Central memory CD8-positive, alpha-beta T cell (primary cell): ENCODE measurements at places on chromosomes 11 and 22.

DNA sequence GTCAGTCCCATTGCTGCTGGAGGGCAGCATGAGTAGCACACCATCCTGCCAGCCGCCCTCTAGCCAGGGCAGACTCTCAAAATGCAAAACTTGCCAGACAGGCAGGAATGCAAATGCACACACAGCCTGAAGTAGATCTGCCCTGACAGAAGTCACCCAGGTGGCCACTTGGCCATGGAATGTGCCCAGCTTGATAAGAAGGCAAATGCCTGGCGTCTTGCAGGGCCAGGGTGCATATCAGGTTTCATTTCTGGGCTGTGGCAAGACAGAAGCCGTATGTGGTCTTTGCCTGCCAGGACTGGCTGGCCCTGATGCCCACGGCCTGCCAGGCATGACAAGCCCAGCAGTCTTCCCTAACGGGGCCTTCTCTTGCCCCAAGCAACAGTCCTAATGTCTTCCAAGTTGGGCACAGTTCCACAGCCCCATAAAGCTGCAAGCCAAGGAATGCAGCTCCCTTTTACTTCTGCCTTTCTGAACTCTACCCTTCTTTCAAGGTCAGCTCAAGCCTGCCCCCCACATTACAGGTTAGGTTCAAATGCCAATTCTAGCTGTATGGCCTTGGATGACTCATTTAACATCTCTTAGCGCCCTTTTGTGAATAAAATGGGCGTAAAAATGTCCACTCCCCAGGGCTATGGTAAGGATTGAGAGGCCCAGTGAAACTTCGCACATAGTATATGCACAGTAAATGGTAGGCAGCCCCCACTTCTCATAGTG is 29.7 kb downstream of the POU2AF3 start:
- DNase-seq: no peak

DNA sequence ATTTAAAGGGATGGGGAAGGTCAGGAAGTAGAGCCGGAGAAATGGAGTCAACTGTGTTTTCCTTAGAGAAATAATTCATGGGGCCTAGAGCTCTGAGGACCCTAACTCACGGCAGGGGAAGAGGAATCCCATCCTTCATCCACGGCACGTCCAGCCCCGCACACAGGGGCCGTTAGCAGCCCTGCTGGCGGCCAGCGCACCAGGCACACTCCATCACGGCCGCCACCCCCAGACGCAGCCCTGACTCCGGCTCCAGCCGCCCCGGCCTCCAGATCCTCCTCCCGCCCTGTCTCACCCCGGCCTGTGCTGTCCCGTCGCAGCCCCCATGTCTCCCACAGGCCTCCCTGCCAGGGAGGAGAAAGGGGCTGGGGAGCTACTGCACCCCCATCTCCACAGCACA is 11.2 kb downstream of the MRPL23 start:
- no peak for DNase-seq

DNA sequence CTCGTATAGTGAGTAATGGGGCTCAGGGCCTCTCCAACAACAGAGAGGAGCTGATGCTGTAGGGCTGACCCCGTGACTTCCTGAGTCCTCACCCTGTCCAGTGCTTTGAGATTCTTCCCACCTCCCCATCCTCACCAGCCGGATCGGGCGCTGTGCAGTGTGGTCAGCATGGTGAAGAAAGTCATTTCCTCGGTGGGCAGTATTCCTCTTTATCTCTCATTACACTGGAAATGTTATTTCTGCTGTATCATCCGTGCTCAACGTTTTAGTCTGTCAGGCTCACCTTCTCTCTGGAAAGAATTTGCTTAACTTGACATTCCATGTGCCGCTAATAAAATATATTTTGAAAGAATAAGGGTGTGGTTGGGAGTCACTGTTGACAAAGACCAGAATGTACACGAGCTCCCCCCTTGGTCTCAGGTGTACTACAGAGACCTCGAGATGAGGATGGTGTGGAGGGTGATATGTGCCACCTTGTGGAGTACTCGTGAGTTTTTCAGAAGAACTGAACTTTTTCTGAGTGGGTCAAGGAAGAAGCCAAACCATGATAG is 25.7 kb upstream of the SCGB1A1 start:
- DNase-seq: no peak

GRCh38 chr11:41058138-41058537 is 401.3 kb downstream of the LRRC4C start:
- no peak for DNase-seq

DNA sequence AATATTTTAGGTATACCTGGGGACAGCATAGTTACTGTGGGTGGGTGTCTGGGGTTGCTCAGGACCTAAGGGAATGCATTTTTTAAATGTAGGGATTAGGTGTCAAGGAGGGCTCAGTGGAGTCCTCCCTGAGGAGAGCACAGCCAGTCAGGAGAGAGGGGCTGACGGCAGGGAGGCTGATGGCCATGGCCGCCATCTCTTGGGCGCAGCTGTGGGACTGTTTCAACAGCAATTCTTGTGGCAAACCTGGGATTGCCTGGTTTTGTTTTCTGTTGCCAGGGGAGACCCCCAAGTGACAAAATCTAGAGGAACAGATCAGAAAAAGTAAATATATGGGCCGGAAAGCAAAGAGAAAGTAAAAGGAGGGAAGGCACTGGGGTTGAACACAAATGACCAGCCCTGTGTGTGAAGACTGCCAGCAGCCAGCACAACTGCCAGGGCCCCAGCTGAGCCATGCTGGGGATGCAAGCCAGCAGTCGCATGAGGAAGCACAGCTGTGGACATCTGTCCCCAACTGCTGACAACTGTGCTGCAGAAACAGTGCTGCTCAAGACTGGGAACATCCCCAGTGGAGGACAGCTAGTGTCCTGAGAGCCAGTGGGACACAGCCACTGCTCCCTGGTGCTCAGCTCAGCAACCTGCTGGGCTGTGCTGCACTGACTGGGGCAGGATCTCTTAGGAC is 10.5 kb downstream of the MIF start:
- DNase-seq: no peak

DNA sequence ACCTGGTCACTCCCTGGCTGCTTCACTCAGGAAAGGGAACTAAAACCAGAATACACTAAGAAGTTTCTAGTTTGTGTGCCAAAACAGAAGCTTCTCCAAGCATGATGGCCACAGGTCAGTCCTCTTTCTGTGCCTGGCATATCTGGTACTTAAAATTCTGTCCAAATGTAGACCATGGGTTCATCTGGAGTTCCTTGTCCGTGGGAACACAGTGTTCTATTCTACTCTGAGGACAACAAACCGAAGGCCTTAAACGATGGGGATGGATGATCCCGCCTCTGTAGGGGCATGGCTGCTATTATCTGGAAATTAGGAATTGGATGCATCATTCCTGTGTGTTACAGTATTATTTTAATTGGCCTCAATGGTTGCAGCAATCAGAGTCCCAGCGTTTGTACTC is 6.1 kb upstream of the DLAT start:
- DNase-seq: no peak

DNA sequence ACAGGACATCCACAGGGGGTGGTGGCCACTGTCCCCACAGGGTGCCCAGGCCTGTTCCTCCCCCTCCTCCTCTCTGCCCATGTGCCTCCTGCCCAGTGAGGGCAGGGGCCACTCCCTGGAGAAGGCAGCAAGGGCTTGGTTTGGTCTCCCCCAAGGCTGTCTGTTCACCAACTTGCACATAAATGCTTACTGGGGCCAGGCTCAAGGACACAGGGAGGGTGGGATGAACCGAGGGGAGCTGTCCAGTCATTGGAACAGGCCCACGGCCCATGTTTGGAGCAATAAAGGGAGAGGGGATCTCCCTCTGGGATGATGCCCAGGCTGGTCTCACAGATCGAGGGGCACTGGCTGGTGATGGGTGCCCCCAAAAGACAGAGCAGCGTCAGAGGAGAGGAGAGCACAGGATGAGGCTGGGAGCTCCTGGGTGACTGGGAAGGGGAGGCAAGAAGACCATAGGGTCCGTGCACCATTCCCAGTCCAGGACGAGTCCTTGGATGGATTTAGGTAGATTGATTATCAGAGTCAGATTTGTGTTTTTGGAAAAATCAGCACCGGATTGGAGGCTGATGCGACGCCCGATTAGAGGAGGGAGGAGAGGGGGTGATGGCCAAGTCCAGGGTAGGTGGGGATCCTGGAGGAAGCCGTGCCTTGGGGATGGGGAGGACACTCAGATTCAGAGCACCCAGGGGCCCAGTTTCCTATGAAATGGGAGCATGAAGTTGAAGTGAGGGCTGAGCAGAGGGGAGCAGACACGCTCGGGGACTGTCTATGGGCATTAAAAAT is 1.1 kb downstream of the IGLL5 start:
- DNase-seq: no peak
